BJ (cell line): ENCODE measurements at places on chromosomes 2 and 18.
A peak's percentile ranks its signal among the peaks of the same experiment; 100 is the strongest.

DNA sequence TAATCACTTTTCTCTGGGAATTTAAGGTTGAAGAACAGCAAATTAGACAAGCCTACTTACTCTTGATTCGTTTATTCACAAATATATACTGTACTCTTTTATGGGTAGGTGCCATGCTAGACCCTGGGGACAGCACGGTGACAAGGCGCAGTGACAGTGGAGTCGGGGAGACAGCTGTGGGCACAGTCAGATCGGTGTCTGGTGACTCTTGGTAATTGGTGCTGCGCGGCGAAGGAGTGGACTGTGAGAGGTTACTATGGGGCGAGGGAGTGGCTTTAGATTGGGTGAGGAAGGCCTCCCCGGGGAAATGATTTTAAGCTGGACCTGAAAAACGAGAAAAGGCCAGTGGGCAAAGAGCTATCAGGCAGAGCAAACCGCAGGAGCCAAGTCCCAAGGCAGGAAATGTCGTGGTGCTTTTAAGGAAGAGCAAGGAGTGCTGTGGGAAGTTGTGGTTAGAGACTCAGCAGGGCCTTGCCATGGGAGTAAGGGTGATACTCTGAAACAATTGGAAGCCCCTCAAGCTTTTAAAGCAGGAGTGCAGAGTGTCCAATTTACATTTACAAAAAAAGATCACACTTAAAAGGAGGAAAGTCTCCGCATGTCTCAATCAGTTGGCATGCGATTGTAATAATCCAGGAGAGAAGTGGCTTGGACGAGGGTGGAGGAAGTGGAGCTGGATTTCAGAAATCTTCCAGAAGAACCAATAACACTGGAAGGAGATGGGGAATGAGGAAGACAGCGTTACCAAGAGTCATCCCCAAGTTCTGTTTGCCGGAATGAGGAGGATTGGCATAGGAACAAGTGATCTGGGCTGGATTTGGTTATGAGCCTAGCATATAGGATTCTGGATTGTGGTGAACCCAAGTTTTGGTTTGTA is 36.1 kb upstream of the TXNDC2 start:
- no peak for DNase-seq

DNA sequence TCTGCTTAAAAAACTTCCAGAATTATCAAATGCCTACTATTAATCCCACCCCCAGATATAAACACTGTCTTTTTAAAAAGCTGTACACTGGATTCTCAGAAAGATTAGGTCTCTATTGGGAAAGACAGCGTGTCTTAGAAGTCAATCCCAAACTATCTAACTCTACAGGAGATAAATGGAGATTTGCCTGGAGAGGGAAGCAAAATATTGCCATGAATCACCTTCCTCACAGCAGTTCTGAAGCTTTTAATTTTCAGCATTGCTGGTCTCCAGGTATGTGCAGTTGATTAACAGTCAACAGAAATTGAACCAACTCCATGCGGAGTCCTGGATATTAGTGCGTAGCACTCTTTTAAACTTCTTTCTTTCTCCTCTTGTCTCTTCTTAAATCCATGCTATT is 122.2 kb downstream of the DSC3 start:
- no peak for DNase-seq

DNA sequence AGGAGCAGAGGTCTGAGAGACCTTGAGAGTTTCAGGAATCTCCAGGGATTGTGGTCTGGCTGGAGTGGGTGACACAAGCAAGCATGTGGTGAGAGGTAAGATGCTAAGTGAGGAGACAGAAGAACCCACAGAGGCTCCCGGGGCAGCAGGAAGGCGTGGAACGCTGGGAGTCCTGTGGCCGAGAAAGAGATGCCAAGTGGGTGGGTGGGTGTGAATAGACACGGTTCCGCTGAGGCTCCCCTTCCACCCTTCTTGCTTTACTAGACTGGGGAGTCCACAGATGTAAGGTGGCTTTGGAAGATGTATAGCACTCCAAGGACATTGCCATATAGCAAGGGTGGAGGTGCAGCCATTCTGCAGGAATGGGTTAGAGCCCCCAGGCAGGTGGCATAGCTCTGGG is 4.2 kb downstream of the TEX51 start:
- no peak for DNase-seq

DNA sequence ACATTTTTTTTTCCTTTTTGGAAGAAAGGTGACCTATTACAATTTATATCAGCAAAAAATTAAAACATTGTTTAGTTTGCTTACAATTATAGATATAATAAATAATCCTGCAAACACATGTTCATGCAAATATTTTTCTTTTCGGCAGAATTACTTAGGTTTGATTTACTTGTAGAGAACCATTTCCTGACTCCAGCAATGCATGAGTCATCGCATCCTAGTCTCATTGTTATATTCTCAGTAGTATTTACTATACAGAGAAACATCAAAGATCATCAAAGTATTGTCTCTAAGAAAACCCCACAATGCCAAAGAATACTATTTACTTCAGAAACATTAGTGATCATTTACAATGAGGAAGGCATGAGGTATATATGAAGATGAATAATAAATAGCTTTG is 40.4 kb upstream of the MTIF2 start:
- peak; percentile 11 for DNase-seq

DNA sequence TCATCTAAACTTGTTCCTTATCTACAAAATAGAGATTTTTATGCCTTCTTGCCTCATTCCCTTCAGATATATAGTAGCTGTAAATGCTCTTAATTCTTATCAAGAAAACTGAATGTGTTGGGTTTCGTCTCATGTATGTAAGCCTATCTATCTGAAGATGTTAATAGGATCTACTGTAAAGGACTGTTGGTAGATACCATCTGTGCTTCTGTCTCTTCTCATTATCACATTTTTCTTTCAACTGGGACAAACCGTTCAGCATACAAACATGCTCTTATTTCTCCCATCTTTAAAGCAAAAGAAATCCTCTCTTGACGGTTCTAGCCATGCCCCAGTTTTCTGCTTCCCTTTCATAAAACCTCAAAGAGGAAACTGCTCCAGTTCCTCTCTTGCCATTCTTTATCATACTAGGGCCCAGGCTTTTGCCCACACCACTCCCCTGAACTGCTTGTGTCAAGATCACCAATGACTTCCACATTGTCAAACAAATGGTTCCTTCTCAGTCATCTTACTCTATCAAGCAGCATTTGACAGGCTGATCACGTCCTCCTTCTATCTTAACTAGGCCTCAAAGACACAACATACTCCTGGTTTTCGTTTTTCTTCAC is 88.7 kb downstream of the ARHGEF33 start:
- DNase-seq, result no peak

- no peak for DNase-seq
Measured at GRCh38 chr2:133919285-133919684, 334.6 kb upstream of the MGAT5 start.

GRCh38 chr18:76656925-76657827 is 162.1 kb upstream of the ZNF516 start:
- no peak for DNase-seq

GRCh38 chr2:28567061-28567471 is 71.2 kb downstream of the PLB1 start:
- no peak for DNase-seq

DNA sequence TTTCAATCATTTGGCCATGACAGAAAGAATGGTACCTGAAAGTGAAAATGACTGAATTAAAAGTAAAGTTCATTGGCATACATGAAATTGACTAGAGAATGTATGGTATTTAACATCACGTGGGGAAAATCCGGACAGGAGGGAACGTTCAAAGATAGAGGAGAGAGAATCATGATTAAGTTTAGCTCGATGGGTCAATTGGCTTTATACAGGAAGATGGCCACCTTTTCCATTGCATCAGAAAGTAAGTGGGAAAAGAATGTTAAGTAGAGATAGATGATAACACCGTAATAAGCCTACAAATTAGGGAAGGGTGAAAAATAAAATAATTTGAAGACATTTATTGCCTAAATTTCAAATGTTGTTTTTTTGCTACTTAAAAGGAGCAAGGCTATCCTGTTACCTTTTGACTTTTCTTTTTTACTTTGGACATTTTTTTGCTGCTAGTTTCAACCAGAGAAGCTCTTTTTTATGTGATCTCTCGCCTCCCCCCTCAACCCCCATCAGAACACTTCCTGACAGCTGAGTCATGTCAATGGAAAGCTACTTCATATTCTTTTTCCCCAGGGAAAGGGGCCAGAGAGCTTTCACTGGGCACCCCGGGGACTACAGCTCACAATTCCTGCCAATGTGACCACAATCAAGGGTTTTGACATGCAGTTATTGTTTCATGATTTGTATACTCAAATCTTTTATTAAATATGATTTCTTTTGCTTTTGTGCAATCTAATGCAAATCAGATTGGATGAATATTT is 767 bp upstream of the CCDC102B start:
- DNase-seq, result peak; percentile 51

GRCh38 chr2:202638721-202639120 is 4.0 kb downstream of the FAM117B start:
- DNase-seq, result no peak

- no peak for DNase-seq
Measured at GRCh38 chr18:38752430-38752829, 1186.8 kb upstream of the CELF4 start.
